ENCODE measurements at places on chromosomes 7 and 10.
A peak's percentile ranks its signal among the peaks of the same experiment; 100 is the strongest.

DNA sequence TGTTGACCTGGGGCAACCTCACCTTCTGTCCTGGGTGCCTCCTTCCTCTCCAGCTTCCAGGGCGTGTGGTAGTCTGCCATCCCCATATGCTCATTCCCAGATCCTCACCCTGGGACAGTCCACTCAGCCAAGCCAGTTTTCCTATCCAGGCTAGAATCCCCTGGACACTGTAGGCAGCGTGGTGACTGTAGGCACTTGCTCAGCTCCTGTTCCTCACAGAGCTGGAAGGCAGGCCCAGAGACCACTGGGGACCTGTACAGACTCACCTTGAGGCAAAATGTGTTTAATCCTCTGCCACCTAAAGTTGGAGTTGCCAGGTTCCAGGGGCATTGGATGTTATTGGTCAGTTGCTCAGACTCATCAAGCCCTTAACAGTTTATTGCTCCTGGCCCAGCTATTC is 2.4 kb upstream of the GRID1 start:
- DNase-seq: no peak

DNA sequence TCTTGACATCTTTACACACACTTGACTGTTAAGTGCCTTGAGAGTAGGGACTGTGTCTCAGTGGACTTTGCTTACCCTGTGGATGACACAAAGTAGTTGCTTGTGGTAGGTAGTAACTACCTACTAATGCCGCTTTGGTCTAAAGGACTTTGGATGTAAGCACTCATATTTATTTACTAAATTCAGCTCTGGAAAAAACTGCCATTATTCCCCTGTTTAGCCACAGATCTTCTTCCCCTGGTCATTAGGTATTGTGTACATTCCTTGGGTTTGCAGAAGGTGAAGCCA is 2.8 kb upstream of the VDAC2 start:
- DNase-seq: no peak

GRCh38 chr10:118753331-118754228 is 1.2 kb downstream of the CACUL1 start:
- no peak for DNase-seq

GRCh38 chr10:100866010-100866409 is 46.8 kb upstream of the SLF2 start:
- DNase-seq: no peak

DNA sequence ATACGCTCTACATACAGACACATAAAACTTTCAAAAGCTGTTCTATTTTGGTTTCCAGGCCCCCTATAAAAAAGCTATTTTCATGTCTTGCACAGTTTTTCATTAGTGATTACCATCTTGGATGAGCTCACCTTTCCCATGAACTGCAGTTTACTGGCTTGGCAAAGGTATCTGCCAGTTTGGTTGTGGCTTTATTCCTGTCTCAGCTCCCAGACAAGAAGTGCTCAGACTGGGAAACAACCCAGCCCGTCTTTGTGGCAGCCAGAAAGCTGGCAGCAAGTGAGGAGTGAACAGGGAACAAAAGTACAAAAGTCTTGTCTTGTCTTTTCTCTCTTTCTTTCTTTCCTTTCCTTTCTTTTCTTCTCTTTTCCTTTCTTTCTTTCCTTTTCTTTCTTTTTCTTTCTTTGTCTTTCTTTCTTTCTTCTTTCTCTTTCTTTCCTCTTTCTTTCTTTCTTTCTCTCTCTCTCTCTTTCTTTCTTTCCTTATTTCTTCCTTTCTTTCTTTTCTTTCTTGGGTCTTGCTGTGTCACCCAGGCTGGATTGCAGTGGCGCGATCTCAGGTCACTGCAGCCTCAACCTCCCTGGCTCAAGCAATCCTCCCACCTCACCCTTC is 138.8 kb downstream of the CFAP58 start:
- no peak for DNase-seq

GRCh38 chr10:103757531-103758293 is 97.7 kb downstream of the SH3PXD2A start:
- no peak for DNase-seq

DNA sequence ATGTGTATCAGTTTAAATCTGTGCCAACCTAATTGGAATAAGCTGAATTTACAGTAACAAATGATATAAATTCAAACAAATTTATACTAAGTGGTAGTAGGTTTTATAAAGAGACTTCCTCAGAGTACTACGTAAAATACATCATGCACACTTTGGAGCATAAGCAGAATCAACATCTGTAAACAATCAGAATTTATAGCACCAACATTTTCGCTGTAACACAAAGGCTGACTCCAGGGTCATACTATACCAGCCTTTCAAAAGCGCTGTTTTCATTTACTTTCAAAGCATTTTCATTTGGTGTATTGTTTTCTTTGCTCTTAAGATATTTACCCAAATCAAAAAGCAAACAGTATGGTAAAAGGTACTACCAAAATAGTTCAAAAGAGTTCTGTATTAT is 29.3 kb upstream of the TMEM168 start:
- DNase-seq: no peak

DNA sequence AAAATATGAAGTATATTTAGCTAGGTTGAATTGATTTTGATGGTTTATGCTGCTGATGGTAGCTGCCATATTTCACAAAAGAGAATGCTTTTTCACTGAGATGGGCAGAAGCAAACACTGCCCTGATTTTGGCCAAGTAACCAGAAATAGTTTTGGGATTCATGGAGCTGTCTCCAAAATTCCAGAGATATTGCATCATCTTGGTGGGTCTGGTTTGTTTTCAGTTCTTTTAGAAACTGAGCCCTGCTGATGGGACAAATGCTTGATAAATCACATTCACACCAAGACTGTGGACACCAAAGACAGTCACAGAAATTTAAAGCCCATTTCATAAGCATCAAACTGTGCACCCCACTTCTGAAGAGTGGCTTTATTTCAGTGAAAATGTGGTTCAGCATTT is 140.5 kb downstream of the BICC1 start:
- no peak for DNase-seq

DNA sequence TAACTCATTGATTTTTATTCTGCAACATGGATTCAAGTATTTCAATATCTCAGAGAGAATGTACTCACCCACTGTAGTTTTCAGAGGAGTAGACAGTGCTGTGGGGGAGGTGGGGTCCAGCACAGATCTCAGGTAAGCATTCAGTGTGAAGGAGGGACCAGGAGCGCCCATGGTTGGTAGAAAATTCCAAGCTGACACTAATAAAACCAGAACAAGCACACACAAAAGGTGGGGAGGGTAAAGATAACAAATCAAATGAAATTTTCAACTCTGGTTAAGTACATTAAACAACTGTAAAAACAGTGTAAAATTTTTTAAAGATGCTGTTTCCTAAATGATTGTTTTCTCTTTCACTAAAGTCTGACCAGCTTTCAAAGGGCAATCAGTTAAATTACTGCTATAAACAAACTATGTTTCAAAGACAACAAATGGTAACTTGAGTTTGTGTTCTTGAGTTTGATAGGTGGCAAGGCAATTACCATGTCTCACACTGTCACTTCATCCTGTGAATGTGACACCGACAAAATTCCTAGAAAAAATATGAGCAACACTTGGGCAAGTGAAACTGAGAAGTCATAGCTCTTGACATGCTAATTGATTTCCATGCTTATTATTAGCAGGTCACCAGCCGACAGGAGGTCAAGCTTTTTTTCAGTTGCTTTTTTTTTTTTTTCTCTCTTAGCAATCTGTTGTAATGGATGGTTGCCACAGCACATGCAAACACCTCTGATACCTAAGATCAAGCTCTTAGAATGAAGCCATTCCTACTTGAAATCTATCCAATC is 205.8 kb upstream of the SLC26A5 start:
- peak; percentile 10 for DNase-seq

DNA sequence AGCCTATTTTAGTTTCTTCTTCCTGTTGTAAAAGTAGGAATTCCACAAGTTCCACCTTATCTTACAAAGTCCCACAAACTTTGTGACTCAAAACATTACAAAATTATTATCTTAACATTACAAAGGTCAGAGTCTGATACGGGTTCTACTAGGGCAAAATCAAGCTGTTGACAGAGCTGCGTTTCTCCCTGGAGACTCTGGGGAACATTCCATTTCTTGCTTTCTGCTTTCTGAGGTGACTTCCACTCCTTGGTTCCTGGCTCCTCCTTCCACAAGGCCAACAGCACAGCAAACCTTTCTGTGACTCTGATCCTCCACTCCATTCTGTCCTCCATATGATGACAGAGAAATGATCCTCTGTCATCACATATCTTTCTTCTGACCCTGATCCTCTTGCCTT is 10.6 kb downstream of the OR2F1 start:
- DNase-seq: no peak

GRCh38 chr7:103995554-103995953 is 6.1 kb upstream of the RELN start:
- DNase-seq: no peak

DNA sequence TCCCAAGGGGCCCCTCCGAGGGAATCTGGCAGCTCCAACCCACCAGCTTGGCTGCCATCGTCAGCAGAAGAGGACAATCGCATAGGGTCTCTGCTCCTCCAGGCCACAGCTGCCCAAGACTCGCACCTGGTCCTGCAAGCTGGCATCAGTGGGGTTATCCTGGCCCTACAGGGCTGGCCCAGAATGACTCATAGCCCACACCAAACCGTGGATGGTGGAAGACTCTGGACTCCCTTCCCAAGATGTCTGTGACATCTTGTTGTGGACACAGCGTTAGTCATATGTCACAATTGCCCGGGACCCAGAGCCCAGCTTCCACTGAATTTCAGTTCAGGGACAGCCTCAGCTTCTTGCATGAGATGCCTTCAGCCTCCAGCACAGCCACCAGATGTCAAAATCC is 91.5 kb upstream of the CUX1 start:
- no peak for DNase-seq

DNA sequence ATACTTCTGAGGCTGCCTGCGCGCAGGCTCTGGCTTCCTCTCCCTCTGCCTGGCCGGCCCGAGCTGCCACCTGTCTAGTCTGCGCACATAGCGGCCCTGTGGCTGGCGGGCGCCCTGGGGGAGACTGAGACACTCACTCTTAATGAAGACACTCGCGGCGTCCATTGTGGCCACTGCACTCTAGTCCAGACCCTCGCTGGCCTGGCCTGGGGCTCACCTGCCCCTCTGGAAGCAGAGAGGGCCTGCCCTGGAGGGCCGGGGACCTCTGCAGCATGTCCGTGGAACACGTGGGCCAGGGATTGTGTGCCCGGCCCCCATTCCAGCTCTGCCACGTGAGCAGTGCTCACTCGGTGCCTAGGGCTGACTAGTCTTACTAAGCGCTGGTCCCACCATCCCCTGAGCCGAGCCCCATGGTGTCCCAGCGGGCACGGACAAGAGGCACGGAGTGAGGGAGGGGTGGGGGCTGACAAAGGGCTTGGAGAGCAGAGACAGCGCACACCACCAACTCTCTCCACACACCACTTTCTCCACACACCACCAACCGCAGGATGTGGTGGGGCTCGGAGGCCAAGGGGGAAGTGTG is 149.3 kb downstream of the ELFN1 start:
- DNase-seq: no peak

- DNase-seq: no peak
Measured at GRCh38 chr7:75963381-75963995, 30.9 kb downstream of the TMEM120A start.

DNA sequence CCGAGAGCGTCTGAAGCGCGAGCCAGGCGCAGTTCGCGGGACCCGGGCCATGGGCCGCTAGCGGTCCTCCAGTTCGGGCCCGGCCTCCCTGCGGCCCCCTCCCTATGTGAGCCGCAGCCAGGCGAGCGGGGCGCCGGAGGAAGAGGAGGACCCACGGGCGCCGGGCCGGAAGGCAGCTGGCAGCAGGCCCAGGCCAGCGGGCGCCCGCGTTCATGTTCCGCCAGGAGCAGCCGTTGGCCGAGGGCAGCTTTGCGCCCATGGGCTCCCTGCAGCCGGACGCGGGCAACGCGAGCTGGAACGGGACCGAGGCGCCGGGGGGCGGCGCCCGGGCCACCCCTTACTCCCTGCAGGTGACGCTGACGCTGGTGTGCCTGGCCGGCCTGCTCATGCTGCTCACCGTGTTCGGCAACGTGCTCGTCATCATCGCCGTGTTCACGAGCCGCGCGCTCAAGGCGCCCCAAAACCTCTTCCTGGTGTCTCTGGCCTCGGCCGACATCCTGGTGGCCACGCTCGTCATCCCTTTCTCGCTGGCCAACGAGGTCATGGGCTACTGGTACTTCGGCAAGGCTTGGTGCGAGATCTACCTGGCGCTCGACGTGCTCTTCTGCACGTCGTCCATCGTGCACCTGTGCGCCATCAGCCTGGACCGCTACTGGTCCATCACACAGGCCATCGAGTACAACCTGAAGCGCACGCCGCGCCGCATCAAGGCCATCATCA is 1.1 kb downstream of the ADRA2A start:
- no peak for DNase-seq

DNA sequence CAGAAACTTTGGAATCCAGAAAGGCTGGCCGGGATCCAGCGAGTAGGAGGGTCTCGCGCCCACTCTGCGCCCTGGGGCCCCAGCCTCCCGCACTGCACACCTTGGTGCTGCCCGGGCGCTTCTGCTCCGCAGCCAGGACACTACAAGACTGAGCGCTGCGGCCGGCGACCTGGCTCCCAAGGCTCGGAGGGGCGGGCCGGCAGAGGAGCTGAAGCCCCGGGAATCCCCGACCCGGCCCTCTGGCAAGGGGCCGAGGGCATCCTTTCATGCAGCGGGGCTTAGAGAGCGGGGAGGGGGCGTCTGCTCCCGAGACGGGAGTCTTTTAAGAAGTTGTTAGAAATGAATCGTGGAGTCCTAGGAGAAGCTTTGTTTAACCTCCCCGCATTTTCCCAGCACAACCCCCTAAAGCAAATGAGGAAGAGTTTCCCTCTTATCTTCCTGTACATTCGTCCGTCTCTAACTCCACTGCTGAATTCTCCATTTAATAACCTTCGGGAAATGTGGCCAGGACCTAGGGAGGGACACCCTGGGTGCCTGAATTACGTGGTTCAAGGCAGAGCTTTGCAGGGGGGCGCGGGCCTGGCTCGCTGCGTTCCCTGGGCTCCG is 1.1 kb downstream of the VWC2 start:
- DNase-seq: no peak

DNA sequence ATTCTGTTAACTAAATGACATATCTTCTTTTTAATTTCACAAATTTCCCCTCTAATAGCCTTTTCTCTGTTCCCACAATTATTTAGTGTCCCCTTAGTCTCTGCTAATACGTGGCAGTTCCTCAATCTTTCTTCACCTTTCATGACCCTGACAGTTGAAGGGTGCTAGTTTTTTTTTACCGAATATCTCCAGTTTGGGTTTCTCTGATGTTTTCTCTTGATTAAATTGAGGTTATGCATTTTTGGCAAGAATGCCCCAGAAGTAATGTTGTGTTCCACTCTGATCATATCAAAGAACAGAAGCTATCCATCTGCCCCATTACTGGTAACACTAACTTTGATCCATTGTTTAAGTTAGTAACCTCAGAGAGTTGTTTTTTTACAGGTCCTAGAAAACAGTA is 133.6 kb upstream of the ASAH2 start:
- no peak for DNase-seq

DNA sequence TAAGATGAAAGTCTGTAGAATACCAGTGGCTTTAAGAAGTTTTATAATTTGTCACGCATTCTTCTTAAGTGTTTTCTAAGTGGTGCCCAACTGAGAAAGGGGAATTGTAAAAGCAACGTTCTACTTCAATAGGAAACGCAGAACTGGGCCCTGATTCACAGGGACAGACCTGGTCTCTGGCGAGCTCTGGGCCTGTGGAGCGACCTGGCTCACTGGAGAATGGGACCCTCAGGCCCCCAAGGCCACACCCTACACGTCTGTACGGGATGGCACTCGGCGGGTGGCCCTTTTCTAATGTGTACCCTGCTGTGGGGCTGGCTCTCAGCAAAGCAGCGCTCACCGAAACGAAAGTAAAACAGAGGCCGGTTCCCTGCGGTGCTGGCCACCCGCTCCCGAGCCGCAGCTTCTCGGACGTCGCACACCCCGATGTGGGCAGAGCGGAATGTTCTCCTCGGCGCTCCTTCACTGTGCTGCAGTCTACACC is 205.0 kb downstream of the DIP2C start:
- DNase-seq: no peak

- no peak for DNase-seq
Measured at GRCh38 chr10:125067764-125068163, 92.6 kb downstream of the CTBP2 start.
